GM18507 (cell line): ENCODE measurements at places on chromosomes 3 and 15.

DNA sequence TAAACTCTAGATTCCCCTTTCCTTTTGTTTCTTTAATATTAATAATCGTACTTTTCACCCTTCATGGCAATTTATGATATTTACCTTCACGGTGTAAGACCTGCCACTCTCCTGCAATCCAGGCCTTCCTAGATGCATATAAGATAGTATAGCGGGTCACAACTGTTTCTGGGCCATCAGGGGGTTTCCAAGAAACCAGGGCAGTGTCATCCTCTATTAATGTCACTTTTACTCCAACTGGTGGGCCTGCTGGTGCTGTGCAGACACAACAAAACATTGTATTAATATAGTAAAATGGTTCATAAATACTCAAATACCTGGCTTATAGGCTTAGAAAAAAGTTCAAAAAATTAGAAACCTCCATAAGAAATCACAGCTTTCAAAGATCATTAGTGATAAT, 48.9 kb upstream of the PYGO1 start:
- DNase-seq = no peak

- no peak for DNase-seq
Measured at GRCh38 chr3:15032650-15033049, 32.5 kb downstream of the MRPS25 start.

- DNase-seq = no peak
Measured at GRCh38 chr3:167653760-167654159, at the start of gene WDR49. Gene WDR49, minus strand, starts transcription at chr3:167653942. Its CDS starts 517 bp downstream, at chr3:167653425.

GRCh38 chr15:69225355-69226022, 65.1 kb downstream of the GLCE start:
- DNase-seq = no peak

DNA sequence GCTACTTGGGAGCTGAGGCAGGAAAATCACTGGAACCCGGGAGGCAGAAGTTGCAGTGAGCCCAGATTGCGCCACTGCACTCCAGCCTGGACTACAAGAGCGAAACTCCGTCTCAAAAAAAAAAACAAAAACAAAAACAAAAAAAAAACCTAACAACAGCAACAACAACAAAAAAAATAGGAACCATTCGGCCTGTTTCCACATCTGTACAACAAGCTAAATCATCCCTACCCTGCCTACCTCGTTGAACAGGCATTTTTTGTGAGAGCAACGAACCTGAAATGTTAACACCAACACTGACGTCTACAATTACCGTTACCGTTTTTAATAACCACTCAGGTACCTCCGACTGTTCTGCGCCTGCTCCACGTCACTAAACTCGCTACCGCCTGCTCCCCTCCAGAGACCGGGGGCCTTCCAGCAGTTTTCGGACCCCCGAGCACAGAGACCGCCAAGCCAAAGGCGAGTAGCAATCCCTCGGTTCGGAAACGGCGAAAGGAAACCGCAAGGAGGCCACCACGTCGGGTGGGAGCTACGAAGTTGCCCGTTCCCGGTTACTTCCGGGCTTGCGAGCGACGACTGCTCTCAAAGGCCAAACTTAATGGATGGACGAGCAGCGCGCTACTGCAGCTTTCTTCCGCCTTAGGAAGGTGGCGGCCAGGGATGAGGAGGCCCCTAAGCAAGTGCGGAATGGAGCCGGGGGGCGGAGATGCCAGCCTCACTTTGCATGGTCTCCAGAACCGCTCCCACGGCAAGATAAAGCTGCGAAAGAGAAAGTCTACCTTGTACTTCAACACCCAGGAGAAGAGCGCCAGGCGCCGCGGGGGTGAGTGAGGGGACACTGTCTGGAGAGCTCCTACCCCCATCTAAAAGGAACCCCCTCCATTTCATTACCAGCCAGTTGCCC, at the start of the genes PIGB and PIGBOS1:
TSS of gene PIGB (plus strand) at position 635 of the 907 bp plus-strand sequence. CDS start at position 664, 29 bp downstream.
TSS of gene PIGBOS1 (minus strand) at position 536 of the 907 bp plus-strand sequence. CDS start 1,331 bp downstream, outside the sequence.
- peak; percentile 71 for DNase-seq

DNA sequence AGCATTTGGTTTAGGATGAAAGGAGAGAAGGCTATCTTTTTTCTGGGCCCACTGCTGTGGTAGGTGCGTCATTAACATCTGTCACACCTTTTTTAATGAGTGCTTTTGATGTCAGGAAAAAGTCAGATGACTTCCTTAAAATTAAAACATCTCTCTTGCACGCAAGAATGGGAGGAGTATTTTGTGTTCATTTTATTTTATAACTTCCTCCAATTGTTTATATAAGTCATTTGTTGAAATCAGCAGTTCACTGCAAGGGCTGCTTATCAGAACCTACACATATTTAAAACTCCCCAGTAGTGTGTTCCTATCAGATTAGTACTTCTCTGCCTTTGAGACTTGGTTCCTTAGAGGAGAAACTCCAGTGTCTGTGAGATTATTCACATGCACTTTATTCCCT, 143.8 kb downstream of the NEO1 start:
- no peak for DNase-seq

DNA sequence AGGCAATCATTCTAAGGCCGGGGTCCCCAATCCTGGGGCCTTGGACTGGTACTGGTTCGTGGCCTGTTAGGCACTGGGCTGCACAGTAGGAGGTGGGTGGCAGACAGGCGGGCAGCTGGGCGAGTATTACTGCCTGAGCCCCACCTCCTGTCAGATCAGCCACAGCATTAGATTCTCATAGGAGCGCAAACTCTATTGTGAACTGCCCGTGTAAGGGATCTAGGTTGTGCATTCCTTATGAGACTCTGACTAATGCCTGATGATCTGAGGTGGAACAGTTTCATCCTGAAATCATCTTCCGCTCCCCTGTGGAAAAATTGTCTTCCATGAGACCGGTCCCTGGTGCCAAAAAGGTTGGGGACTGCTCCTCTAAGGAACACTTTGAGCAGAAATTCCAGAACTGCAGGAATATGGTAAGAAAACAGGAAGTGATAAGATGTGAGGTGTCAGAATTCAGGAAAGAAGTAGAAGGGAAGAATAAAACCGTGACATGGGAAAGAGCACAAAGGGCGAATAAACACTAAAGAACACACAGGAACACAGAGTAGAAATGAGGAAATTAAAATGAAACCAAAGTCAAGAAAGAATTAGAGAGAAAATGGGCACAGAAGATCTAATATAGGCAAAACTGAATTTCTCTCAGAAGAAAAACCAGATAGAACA, 57.6 kb downstream of the PDCD6IP start:
- DNase-seq = no peak
